ENCODE measurements at places on chromosomes 1 and 21. TPM values are rescaled to one million over a fixed set of nuclear protein-coding genes. Genes with fewer than 3 reads are reported as not detected.

PPIAL4G gene
- not detected for total RNA-seq

FMO4 gene
- 0.79 TPM for total RNA-seq

RPTN gene
- total RNA-seq, result 0.53 TPM

HORMAD1 gene
- total RNA-seq, result 1.8 TPM

DDR2 gene
- 4.7 TPM for total RNA-seq

PPM1J gene
- total RNA-seq, result 4.0 TPM

DNA sequence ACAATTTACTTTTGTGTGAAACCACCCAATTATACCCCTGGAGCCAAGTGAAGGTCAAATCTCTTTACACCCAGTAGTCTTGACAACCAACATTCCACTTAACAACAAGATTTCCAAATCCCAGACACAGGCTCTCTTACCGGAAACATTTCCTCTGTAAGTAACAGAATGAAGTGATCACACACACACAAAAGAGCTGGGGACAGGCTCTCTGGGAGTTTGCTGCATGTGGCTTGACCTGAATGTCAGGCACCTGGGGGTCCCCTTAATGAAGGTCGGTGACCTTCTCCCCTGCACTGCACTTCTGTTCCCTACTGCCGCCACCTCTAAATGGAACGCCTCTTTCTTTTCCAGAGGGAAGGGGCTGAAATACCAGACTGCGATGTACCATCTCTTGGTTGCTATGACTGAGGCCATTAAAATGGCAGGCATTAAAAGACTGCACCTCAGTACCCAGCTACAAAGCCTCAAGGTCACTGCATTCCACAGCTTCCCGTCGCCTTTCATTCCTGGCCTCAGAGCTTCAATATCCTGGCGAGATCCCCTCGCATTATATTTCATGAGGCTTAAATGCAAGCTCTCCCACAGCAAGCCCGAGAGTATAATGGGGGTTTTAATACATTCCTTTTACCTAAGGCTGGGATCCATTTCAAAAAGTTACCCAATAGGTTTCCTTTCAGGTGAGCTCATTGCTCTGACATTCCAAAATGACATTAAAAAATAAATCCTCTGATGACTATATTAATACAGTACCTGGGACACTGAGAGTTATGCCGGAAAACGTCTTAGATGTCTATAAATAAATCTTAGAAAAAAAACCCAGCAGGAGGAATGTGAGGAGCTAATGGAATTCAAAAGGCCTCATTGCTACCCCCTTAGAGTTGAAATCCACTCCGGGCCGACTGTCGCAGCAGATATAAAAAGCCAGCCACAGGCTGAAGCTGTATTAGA is 90.9 kb upstream of the DIRAS3 start:
- peak; percentile 34 for DNase-seq

- no peak for DNase-seq
Observed at GRCh38 chr1:240833075-240833474, 221.1 kb upstream of the GREM2 start.

DNA sequence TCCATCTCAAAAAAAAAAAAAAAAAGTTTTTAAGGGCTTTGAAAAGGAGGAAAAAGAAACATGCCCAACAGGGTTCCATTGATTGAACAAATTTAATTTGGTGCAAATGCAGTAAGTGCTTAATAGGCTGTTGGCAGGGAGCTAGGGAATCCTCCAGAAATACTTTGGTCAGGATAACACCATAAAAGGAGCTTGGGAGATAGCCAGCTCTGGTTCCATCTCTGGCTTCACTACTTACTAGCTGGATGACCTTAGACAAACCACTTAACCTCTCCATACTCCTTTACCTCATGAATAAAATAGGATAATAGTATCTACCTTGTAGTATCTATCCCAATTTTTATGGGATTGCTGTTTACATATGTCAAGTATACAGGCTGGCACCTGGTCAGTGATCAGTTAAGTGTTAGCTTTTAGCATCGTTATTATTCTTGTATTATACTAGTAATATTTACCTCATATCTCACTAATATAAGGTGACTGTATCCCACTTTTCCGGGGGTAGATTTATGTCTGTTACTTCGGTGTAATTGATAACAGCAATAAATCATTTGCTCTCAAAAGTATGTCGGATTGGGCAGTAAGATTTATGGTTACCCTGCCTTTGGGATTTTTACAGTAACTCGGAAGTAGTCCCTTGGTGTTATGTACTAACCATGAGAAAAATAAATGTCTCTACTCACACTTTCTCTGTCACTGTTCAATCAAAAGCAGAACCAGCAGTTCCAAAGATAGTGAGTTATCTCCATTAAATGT is 36.4 kb downstream of the BTG3 start:
- no peak for DNase-seq

DNA sequence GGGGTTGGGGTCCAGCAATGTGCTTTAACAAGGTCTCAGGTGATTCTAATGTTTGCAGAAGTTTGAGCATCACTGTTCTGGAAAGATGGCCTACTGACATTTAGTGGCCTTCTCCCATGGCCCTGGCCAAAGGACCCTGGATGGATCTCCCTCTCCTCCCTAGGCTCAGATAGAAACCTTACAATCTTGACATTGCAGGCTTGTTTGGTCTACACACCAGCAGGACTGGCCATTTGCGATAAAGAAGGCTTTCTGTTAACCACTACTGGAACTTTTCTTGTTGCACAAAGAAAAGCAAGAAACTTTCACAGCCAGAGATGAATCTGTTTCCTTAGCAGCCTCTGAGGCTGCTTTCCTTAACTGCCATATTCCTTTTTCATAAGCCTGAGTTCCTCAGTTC is 6.2 kb downstream of the DNALI1 start:
- DNase-seq, result no peak

GRCh38 chr1:30008998-30009657 is 714.3 kb downstream of the MATN1 start:
- peak; percentile 10 for DNase-seq

GRCh38 chr1:198040880-198041279 is 115.9 kb upstream of the NEK7 start:
- DNase-seq, result no peak

DNA sequence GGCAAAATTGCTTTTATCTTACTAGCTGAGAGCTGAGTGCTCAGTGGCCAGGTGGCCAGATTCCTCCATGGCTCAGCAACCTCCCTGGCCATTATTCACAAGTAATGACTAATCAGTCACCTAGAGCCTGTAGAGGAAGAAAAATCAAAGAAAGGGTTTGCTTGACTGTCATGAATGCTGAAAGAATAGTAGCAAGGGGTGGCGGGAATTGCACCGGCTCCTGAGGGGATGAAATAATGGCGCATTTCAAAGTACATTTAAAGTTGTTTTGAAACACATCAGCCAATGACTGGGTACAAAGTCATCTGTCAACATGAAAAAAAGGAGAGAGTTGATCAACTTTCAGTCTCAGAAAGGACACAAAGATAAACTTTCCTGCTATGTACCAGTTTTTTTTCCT is 99.5 kb downstream of the OMA1 start:
- peak; percentile 23 for DNase-seq

DNA sequence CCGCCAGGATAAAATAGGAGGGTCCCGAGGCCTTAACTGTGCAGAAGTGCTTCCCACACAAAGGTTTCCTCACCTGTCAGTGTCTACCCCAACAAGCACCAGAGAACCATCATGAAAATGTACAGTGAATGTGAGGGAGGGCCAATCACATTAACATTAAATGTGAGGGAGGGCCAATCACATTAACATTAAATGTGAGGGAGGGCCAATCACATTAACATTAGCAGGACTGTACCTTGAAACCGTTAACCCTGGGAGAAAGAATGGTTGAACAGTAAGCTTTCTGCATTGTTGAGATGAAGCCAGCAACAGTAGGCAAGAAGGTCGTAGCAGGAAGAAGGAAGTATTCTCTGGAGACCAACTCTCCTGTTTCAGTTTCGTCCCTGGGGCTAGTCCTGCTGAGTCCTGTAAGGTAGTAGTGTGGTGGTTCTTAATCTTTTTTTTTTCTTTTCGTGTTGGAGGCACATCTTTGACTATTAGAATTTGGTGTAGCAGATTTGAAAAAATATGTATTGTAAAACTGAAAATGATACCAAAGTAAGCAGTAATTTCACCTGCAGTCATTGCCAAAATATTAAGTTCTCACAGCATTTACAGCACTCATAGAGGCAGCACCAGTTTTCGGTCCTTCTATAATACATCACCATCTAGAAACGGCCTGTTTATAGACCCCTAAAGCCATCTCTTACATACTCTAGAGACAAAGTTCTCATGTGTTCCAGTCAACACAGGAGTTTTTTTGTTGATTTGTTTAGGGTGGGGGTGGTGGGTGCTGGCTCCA is 98.6 kb upstream of the PPP2R5A start:
- DNase-seq, result peak; percentile 31

DNA sequence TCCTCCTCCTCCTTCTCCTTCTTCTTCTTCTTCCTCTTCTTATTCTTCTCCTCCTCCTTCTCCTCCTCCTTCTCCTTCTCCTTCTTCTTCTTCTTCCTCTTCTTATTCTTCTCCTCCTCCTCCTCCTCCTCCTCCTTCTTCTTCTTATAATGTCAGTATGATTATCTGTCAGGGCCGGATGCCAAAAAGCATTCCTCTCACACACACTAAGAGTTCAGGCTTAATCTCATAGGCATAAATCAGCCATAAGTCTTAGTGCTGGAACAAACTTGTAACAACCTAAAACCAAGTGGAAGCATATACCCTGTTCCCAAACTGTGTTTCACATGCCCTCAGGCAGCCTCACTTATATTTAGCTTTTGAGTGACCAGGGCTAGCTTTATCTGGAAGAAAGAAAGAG is 240.3 kb downstream of the LMX1A start:
- DNase-seq, result no peak

GRCh38 chr1:147722124-147722523 is 38.3 kb downstream of the GJA5 start:
- no peak for DNase-seq

DNA sequence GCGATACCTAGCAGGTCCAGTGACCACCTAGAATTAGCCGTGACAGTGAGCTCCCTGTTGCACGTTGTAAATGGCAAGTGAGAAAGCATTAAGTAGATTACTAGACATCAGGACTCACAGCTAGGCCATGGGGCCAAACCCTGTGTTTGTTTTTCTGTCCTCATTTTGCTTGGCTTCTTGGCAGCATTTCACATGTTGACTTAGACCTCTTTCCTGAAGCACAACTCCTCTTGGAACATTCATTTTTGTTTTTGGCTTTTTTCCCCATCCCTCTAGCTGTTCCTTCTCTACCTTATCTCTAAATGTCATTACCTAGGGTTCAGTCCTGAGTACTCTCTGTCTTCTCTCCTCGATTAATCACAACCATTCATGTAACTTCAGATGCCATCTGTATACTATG is 16.9 kb upstream of the PTPN14 start:
- no peak for DNase-seq

- peak; percentile 59 for DNase-seq
Observed at GRCh38 chr1:100452641-100453040, 85.3 kb upstream of the GPR88 start.

GRCh38 chr1:200005165-200005564 is 22.3 kb upstream of the NR5A2 start:
- DNase-seq, result no peak

DNA sequence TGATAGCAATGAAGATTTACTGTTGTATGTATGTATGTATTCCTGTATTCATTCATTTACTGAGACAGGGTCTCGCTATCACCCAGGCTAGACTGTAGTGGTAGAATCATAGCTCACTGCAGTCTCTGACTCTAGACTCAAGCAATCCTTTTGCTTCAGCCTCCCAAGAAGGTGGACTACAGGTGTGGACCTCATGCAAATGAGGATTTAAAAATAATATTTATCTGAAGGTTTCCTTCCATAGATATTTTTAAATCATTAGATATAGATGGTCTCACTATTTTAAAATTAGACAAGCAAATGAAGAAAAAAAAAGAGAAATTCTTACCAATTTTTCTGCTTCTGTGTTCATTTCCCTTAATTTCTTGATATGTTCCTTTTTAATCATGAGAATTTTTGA is 27.0 kb downstream of the MIXL1 start:
- DNase-seq, result no peak
